ENCODE measurements at places on chromosomes 1 and 21.
A peak's percentile ranks its signal among the peaks of the same experiment; 100 is the strongest.

GRCh38 chr1:59819566-59820438, 5.1 kb downstream of the HOOK1 start:
- no peak for DNase-seq

- DNase-seq: no peak
Observed at GRCh38 chr1:215215846-215216245, 133.3 kb downstream of the KCNK2 start.

DNA sequence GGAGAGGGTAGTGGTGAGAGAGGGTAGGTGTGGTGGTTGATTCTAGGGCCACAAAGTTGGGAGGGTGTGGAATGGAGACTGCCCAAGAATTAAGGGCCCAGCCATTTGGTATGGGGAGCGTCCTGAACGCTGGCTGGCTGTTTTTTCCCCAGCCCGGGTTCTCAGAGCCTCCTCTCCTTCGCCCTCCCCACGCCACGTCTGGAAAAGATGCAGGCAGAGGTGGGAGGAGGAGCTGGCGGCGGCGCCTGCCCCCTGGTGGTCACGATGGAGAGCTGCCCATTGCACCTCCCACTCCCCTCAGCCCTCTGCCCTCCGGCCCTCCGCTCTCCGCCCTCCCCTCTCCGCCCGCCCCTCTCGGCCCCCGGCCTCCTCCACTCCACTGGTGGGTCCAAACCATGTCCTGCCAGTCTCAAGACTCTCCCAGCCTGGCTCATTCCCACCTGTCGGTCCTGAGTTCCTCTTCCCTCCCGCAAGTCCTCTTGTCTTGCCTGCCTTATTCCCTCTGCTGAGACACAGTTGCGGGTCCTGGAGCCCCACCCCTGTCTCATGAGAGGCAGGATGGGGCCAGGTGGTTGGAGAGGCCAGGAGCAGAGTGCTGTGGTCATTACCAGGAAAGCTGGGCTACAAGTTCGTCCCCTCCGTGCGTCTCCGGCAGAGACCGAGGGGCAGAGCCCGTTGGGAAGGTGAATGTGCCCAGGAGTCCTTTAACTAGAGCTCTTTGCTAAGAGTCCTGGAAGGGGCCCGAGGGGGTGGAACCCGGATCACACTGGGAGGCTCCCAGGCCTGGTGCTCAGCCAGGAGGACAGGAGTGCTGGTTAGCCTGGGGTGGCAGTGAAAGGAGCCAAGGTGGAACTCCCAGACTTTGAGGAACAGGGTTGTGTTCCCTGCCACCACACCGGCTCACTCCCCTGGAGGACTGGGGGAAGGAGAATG, 22.6 kb downstream of the ETNK2 start:
- peak; percentile 75 for DNase-seq

DNA sequence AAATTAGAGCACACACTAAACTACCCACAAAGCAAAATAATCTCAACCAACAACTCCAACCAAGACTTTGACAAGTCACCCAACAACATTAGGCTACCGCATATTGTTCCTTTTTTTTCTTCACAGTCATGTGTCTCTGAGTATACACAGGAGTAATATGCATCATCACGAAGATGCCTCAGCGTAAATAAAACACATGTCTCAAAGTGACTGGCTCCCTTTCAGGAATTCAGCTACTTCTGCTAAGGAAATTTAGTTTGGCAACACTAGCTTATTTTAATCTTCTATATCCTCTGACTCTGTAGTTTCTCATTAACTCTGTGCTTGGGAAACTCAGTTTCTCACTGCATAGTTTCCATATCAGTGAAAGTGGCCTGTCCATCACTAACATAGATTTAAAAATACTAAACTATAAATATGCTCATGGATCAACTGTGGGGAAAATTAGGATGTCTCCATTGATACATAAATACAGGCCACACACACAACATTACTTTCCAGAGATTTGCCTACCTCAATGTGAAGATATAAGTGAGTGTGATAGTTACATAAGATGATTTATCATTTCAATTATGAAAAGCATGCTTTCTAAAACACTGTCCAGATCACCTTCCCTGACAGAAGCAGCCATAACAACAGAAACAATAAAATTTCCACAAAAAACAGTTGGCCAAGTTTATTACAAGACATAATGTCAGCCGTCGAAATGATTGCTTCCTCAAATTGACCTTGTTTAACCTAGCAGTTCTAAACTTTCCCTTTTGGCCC, 113.2 kb downstream of the PTGER3 start:
- no peak for DNase-seq

DNA sequence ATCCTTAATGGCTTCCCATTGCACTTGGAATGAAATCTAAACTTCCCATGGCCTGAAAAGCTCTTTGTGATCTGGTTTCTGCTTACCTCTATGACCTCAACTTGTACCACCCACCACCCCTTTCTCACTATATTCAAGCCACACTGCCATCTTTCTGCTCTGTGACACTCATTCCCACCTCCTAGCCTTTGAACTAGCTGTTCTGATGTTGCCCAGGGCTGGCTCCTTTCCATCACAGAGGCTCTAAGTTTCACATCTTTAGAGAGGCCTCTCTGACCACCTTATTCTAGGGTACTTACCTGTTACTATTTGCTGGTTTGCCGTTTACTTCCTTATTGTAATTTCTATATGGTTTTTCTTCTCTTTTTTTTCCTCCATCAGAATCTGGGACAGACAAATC, 4.2 kb downstream of the MPZL1 start:
- no peak for DNase-seq

DNA sequence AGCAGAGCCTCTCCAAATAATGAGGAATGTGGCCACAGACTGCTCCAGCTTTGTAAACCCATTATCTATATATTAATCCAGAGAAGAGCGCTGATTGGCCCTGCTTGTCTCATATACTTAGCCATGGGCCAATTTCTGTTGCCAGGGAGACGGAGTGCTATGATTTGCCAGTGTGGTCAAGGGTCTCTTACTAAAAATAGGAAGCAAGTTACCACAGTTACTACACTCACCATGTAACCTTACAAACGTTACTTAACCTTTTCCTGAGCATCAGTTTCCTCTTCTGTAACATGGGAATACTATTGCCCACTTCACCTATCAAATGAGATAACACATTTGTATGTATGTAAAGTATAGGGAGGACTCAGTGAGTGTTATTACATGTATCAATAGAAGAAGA, 7.7 kb upstream of the S100A2 start:
- no peak for DNase-seq

DNA sequence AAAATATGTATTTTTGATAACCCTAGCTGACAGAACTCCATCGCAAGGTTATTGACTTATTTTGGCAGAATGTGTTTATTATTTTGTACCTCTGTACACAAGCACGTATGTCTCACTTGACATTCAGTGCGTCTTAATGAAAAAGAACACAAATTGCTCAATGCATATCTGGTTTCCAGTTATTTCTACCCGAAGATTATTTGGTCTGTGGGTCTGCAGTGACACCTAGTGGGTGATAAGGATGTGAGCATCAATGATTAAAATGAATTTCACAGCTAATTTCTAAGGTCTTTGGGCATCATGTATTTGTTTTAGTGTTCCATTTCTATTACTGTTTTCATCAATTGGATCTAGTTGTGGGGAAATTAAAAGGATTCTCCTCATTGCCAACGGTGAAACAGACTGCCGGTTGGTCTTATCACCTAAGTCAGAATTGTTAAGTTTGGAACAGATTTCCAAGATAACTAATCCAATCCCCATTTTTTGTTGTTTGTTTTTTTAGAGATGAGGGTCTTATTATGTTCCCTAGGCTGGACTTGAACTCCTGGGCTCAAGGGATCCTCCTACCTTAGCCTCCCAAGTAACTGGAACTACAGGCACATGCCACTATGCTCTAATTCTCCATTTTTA, 13.9 kb downstream of the DDX20 start:
- peak; percentile 58 for DNase-seq

DNA sequence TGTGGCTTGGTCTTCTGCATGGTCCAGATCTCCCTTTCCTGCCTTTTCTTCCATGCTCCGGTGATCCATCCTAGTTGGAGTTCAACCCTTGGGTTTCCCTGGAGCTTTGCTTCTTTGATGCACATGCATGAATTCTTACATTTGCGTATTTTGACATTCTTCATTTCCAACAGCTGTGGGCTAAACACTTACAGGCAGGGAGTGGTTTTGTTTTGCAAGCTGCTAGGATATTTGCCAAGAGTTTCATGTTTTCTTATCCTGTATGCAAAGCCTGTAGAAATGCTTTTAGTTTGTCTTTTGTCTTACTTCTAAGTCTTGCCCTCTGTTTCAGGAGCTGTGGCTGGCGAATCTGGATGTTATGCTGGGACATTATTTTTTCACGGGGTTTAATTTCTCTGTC, 90.3 kb upstream of the PAXBP1 start:
- no peak for DNase-seq

DNA sequence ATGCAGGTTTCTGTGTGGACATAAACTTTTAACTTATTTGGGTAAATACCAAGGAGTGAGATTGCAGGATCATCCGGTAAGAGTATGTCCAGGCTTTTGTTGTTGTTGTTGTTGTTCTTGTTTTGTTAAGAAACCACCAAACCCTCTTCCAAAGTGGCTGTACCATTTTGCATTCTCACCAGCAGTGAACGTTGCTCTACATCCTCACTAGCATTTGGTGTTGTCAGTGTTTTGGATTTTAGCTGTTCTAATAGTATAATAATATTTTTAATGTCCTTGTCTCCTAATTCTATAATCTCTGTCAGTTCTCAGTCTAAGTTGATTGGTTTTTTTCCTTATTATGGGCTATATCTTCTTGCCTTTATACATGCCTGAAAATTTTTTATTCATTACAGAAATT, 37.8 kb downstream of the TENT5C start:
- DNase-seq: no peak

GRCh38 chr1:162367772-162368171, 8.9 kb downstream of the SPATA46 start:
- no peak for DNase-seq

DNA sequence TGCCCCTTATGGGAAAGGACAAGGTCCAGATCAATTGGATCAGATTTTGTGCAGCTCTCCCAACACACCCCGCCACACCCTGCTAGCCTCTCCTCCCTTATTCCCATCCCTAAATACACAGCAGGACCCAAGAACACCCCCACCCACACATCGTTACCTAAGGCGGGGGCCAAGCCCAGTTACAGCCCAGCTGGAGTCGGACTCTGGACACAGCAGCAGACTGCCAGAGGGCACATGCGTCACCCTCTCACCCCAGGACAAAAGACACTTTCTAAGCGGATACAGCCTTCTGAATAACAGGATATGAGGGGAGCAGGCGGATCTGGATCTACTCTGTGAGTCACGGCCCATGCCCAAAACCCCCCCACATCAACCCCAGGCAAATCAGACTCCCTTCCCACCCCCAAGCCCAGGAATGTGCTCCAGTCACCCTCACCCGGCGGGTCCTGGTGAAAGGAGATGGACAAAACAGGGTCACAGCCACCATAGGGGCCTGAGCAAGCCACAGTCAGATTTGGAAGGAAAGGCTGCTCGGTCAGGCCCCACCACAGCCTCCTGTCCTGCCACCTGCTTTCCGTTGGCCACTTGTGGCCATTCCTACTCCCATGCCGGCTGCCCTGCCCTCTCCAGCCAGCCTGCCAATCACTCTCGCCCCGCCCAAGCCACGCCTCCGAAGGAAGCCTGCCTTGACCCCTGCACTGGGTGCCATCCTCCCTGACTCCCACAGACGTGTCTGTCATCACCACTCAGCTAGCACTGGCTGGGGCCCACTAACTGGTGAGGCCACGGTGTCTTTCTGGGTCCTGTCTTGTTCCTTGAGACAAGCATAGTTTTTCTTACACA, 4.0 kb downstream of the S100A16 start:
- DNase-seq: no peak

GRCh38 chr1:30310966-30311742, 412.2 kb downstream of the MATN1 start:
- no peak for DNase-seq

GRCh38 chr21:32994305-32994704, 31.4 kb upstream of the OLIG2 start:
- DNase-seq: no peak

- no peak for DNase-seq
Observed at GRCh38 chr1:11629184-11630016, 24.8 kb downstream of the FBXO2 start.

DNA sequence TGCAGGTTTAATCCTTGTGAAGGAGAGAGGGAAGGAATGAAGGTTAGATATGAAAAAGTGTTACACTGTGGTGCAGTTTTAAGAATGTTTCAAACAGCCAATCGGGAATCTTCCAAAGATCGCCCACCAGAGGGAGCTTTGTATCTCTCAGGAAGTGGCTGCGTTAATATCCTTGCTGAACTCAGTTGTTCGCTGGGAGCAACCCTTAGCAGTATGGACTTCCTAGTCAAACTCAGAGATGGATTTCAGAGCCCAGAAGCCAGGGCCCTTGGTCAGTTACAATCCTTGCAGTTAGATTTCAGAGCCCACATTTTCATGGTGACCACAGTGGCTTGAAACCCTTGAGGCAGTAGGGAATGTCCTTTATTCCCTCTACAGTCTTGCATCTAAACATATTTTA, 136.2 kb downstream of the NTNG1 start:
- DNase-seq: peak; percentile 20

DNA sequence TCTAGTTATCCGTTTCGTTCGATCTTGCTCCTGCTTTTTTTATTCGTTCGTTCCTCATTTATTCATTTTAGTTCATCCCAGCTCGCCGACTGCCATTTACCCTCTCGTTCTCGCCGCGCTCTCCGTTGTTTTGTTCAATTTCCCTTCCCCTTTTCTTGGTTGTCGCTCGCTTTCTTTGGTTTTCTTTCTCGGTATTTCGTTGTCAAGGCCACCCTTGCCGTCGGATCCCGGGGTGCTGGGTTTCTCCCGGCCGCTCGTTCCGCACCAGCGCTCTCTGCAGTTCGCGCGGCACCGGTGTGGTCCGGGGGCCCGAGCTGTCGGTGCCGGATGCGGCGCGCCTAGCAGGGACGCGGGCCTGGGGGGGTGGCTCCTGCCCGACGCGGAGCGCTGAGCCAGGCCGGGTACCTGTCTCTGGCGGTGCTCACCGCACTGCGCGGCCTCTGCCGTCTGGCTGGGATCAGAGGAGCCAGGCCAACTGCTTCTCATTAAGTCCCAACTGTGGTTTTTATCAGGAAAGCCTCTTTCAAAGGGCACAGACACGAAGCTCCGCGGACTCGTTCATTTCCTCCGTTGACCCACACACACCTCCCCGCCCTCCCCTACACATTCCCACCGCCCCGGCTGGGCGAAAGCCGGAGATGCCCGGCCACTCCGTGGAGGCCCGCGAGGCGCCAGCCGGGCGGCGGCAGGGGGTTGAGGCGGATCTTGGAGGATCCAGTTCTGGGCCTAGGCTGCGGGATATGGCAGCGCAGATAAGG, 1.6 kb downstream of the ALX3 start:
- DNase-seq: no peak

DNA sequence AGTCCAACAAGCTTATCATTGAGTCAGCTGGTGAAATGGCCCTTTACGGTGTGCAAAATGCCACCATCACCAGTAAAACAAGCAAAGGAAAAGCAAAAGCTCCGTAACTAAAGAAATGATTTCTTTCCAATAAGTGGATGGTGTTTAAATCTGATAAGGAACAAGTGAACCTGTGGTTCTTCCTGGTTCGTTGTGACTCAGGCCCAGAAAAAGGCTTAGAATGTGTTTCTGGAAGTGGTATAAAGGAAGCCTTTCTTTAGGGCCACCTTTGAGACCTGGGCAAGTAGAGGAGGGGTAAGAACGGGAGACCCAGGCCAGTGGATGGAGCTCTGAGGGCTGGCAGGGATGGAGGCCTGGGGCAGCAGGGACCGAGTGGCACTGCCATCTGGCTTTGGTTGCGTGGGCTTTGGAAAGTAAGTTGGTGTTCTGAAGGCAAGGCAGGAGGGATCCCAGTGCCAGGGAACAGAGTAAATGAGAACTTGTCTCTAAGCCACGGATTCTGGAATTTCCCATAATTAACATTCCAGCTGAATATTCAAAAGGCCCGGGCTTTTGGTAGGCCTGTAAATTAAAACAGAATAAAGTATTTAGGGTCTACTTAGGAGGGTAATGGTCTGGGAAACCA, 87.9 kb upstream of the LMO4 start:
- no peak for DNase-seq

GRCh38 chr21:38082936-38083485, 166.8 kb upstream of the KCNJ6 start:
- no peak for DNase-seq

Data from body of pancreas (tissue), 4 donors.